NCI-H1105 (cell line): ENCODE measurements at places on chromosomes 3 and 15.

DNA sequence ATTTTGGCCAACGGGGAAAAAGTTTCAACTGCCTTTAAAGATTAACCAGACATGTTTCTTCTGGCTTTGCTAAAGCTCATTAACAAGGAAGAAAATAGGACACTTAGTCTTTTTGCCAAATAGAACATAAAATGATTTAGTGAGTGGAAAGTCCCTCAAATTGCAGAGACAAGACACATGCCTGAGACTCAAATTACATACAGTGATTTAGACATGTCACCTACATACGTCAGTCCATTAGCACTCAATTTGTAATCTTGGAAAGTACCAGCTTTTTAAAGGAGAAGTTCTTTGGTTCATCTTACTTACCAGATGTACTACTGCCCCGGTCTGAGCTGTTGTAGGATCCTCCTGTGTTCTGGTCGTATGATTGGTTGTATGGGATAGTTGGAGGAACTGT, 1134.2 kb downstream of the ROBO1 start:
- no peak for DNase-seq

GRCh38 chr3:147730284-147730683, 321.1 kb downstream of the ZIC1 start:
- no peak for DNase-seq

DNA sequence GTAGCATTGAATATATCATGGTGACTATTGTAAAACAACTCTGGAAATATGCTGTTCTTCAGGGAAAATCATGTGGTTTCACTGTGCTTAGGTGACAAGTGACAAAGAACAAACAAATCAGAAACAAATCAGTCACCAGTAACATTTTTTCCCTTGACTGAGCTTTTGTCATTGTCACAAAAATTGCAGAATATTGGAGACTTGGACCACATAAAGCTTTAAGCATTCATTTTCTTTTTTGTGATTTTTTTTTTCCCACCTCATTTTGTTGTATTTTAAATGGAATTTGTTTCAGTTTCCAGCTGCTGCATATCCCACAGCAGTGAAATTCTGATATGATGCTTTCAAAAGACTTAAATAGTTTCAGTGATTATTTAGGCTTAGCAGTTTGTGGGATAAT, 1088.4 kb downstream of the OTOL1 start:
- no peak for DNase-seq

- DNase-seq: no peak
Observed at GRCh38 chr15:42734076-42734672, 2.8 kb downstream of the CDAN1 start.

DNA sequence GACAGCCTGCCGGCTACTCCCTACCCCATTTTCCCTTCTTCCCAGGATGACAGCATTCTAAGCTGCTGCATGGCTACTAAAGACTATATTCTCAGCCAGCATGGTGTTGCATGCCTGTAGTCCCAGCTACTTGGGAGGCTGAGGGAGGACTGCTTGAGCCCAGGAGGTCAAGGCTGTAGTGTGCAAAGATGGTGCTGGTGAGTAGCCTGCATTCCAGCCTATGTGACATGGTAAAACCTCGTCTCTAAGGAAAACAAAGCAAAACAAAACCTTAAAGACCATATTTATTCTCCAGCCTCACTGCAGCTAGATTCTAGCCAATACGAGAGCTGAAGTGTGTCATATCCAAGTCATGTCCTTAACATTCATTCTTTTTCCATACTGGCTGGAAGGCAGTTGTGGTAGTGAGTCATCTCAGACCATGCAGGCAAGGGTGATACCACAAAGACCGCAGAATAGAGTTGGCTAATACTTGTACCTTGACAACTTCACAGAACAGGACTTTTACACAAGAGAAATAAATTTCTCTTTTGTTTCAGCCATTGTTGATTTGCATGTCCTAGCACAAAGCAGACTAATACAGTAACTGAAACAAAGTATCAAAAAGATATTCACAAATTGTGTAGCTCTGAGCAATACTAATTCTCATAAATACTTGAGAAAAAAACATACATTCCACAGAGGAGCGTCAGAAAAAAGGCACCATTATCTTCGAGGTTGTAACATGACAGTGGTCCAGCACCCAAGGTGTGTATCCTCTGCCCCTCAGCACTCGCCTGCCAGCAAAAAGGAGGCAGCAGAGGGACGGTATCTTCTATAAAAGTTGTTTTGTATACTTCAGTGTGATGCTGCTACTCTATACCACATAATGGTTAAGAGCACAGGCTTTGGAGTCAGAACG, 14.8 kb downstream of the PBRM1 start:
- no peak for DNase-seq

GRCh38 chr3:142053244-142053643, 96.1 kb downstream of the TFDP2 start:
- DNase-seq: no peak

DNA sequence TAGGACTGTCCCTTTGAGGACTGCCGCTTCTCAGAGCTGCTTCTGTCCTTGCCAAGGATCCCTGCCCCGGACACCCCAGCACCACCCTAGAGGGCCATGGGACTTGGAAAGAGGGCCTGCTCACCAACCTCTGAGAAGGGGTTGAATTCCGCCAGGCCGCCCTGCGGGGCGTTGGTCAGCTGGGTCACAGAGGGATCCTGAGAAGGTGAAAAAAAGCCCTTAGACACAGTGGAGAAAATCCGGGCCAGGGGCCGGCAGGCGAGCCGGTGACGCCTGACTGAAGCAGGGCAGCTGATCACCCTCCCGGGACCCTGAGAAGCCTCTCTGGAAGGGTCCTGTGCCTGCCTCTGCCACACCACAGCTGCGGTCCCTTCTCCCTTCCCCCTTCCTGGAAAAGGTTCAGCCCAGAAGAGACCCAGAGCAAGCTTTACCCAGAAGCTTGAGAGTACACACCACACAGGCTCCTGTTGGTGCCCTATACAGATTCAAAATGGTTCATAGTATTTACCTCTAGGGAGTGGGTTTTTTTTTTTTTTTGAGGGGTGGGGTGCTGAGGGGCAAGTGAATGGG, 11.6 kb upstream of the ULK3 start:
- DNase-seq: no peak

GRCh38 chr3:103059432-103059831, 624.6 kb downstream of the ZPLD1 start:
- no peak for DNase-seq

DNA sequence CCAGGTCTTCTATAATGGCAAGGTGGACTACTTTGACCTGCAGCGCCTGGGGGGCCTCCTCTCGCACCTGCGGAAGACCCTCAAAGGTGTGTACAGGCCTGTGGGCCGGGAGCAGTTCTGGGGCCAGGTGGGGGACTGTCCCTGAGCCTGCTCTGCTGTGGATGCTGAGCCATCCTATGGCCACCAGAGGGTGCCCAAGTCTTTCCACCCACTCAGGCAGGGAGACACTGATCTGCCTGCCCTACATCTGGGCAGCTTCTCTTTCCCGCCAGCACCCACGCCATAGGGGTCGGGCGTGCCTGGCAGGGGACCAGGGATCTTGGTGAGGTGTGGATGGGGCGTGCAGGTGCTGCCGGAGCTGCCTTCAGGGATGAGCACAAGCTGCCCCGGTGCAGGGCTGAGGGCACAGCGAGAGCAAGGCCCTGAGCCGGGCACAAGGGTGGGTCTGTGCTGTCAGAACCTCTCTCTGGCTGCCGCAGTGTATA, 14.1 kb downstream of the RNF123 start:
- DNase-seq: peak; percentile 42

GRCh38 chr3:100164743-100165142, 50.4 kb upstream of the FILIP1L start:
- no peak for DNase-seq

- DNase-seq: no peak
Observed at GRCh38 chr3:102295756-102296155, 139.1 kb upstream of the ZPLD1 start.

DNA sequence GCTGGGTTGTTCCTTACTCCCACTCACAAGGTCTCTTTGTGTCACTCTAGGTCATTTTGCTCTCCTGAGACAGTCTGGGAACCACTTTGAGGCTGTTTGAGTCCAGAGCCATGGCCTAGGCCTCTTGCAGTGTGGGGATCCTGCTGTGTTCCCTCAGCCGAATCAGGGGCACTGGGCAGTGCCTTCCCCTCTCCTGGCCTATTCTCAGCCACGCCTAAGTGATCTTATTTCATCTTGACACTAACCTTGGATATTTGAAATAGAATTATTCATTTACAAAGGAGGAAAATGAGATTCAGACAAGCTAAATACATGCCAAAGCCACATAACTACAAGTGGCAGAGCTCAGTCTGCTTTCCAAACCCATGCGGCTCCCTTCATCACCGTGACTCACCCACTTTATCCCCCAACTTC, 557.2 kb upstream of the TBL1XR1 start:
- no peak for DNase-seq

DNA sequence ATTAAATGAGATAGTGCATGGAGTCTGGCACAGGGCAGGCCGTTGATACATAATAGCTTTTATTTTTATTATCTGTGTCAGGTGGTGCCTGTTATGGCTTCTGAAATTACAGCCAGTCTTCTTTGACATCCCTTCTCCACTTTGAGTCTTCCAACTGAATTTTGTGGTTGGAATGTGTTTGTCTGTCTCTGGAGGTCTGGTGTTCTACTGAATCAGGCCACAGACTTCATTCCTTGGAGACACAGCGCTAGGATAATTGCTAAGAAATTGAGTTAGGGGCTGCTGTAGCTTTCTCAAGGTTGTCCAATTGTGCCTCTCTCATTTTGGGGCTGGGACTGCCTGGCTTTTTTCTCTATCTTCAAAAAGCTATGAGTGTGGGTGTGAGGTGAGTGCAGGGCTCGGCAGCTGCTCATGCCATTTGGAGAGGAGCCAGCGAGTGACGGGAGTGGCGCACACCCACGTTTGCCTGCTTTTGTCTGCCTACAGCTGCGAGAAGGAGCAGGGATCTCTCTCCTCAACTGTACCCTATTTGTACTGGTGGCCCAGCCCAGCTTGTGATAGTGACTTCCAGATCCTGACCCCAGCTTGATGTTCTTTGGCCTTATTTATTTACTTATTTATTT, 49.8 kb upstream of the SYN2 start:
- DNase-seq: peak; percentile 58
